ENCODE measurements at places on chromosomes 1 and 21.

DNA sequence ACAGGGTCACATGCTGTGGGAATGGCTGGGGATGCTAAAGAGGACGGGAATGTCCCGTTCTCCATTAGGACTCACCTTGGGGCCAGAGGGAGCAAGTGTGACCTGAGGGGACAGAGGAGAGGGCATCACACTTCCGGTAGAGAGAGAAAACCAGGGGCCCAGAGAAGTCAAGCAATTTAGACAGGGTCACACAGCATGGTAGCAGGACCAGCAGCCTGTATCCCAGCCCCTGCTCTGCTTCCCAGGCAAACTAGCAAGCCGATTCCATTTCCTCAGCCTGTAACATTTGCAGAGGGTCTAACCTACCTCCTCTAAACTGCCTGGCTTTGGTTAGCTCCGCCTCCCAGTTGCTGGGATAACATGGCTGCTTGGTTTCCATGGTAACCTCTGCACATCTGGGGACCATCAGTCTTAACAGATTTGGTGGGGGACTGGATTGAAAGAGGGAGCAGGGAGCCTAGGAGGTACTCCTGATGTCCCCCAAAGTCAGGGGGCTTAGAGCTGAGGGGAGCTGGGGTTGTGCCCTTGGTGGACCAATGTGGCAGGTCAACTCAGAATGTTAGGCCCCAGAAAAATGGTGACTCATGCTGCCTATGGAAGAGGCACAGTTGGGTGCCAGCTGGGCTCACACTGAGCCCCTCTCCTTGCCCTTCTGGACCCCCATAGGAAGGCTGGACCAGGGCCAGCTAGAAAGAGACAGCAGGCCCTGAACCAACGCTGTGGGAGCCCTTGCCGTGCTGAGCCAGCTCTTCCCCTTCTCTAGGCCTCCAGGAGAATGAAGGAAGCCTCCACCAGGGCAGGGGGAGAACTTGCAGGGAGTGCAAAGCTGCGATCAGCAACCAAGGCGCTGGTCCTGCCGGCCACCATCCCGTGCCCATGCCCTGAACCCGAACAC is 9.5 kb downstream of the COL16A1 start:
- no peak for DNase-seq

GRCh38 chr1:65668368-65668767 is 124.3 kb upstream of the PDE4B start:
- DNase-seq, result no peak

GRCh38 chr1:75134647-75135572 is 722 bp downstream of the LHX8 start:
- no peak for DNase-seq

GRCh38 chr1:53734650-53735211 is 4.2 kb downstream of the GLIS1 start:
- DNase-seq, result no peak

- no peak for DNase-seq
These were observed 411.3 kb upstream of the RUNX1 start for GRCh38 chr21:35460441-35460840.

DNA sequence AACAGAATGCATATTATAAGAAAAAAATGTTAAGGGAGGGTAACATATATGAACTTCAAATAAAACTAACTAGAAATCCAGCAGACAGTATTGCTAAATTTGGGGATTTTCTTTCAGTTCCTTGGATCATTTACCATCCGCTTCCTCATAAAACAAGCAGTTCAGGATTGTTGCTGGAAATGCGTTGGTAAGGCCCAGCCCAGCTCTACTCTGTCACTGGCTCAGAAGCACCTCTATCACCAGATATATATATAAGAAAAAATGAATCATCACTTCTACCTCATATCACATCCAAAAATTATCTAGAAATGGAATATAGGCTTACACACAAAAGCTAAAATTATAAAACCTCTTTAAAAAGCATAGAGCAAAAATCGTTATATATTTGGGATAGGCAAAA is 28.2 kb upstream of the COG2 start:
- no peak for DNase-seq

GRCh38 chr1:118982821-118983557 is 5.2 kb downstream of the TBX15 start:
- no peak for DNase-seq

DNA sequence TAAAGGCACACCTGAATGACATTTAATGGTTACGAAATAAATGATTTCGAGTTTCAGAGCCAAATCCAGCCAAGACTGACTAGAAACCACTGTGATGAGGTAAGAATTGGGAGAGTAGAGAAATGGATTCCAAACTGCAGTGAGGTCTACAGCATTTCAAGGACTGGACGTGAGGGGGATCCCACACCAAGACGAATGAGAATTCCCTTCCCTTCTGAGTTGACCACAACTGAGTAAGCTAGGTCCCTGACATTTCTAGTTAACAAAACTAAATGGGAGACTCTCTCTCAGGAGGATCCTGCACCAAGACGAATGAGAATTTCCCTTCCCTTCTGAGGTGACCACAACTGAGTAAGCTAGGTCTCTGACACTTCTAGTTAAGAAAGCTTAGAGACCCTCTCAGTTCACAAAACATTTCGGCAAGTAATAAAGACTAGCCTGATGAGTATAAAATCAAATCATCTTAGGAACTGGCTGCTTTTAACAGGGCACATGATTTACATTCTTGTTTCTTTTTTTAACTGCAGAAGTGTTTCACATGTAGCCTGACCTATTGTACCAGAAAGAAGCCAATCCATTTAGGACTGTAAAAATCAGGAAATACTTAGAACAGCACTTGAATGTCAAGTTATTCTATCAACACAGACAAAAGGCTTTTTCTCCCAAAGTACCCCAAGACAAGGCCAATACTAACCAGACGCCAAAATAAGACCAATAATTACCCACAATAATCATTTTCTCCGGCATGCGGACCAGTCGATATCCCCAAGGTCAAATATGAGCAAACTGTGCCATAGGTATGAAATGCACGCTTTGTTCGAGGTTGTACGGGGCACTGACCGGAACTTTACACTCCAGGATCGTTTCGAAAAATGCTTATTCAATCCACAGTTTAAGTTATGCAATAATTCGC is 1.4 kb upstream of the SPATA1 start:
- peak; percentile 17 for DNase-seq

DNA sequence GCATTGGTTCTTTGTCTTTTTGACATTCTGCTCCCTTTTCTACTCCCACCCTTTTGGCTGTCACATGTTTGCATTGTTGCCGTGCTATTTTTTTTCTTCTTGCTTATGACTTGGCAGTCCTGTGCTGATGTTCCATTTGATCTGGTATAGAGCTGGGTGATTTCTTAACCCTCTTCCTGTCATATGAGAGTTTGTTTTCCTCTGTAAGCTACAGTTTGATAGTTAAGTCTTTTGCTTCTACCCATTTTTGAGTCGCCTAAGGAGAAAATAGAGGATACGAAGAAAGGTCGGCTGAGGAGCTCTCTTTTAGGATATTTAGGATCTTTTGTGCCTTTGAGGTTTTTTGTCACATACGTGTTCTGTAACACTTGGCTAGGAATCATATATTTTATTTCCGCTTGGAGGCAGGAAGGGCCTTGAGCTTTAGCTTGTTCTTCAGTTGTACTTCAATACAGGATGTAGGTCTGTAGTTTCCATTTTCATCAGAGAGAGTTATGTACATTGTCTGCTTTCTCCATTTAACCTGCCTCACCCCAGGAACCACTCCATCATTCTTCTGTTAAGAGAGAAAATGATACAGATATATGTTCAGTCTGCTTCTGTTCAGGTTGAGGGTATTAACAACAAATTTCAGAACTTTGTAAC is 150.7 kb downstream of the BACH1 start:
- DNase-seq, result peak; percentile 16

GRCh38 chr1:30600258-30600657 is 123.1 kb downstream of the MATN1 start:
- DNase-seq, result no peak

- no peak for DNase-seq
These were observed 288.5 kb upstream of the KAZN start for GRCh38 chr1:14309984-14310383.

DNA sequence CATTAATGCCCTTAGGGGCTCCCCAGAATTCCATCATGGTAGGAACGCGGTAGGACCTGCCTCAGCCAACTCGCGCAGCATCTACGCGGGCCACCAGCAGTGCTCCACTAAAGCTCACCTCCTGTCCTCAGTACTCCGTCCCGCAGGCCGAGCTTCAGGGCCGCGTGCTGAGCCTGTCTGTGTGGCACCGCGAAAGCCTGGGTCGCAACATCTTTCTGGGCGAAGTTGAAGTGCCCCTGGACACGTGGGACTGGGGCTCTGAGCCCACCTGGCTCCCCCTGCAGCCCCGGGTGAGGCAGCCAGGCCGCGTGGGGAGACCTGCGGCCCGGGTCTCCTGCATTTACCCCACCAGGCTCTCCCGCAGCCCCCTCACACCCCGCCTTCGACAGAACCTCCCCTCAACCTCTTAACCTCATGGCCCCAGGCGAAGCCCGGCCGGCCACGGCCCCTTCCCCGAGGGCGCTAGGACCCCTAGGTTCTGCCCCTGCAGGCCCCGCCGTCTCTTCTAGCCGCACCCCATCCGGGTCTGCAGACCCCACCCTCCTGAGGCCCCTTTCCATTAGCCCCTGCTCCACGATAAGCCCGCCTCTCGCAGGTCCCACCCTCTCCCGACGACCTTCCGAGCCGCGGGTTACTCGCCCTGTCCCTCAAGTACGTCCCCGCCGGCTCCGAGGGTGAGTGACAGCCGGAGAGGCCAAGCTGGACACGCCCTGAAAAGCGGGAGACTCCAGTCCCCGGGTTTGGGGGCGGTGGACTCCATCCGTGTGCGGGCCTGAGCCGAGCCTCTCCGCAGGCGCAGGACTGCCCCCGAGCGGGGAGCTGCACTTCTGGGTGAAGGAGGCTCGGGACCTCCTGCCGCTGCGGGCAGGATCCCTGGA is 9.1 kb downstream of the SYTL1 start:
- DNase-seq, result no peak

DNA sequence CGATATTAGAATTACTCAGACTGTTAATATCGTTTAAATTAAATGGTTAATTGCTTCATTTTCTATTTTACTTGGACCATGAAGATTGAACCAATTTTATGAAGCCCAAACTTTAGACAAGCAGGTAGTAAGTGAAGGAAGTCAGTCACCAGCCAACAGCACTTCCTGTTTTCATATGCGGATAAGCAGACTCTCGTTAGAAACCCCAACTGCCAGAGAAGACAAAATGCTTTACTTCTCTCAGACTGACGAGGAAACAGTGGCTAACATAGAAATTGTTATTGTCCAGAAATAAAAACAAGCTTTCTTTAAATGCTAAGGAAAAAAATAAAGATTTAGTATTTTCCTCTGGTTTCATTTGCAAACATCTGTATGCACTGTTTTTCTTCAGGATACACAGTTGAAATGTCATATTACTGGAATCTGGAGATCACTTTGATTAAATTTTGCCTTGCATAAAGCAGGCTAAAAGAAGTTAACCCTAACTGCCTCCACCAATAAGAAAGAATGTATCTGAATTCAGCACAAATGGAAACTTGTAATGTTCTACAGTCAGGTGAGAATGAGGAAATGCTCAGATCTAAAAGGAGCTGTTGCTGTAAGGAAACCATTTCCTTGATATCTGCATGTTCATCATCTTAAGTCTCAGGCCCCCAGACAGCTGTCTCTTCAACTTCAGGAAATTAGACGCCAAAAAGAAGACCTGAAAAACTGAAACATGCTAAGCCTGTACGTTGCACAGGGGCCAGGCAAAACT is 129.8 kb upstream of the SAMSN1 start:
- peak; percentile 21 for DNase-seq

- DNase-seq, result no peak
These were observed 41.8 kb downstream of the CRYAA start for GRCh38 chr21:43210454-43211071.

DNA sequence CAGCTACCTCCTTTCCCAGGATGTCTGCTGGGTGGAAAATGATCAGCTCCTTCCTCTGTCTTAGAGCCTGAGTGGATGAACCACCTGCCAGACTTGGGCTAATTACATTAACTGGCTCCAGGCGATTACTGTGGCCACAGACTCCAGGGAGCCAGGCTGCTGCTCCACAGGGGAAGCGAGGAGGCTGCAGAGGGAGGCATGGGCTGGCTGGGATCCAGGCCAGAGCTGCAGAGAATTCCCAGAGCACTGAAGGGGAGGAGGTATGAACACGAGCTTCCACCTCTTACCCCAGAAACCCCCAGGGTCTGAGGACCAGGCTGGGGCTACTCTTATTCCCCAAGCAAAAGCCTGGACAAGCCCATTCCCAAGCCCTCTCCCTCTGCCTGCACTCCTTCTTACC is 136.0 kb upstream of the KLHDC7A start:
- no peak for DNase-seq

DNA sequence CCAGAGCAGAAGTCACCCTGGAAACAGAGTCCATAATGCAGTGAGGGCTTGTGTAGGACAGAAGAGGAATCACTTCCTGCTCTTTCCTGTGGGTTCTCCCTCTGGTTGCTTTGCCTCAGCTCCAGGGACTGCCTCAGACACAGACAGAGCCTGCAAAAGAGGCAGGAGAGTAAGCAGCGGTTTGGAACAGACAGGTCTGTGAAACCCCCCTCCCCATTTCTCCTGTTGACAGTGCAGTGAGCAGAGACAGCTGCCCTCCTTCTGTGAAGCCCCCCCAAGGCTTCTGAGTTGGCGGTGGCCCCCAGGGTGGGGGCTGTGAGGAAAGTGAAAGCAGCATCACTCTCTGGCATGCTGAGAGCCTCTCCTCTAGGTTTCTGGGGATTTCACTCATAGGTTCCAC is 53.0 kb downstream of the MAB21L3 start:
- DNase-seq, result no peak

DNA sequence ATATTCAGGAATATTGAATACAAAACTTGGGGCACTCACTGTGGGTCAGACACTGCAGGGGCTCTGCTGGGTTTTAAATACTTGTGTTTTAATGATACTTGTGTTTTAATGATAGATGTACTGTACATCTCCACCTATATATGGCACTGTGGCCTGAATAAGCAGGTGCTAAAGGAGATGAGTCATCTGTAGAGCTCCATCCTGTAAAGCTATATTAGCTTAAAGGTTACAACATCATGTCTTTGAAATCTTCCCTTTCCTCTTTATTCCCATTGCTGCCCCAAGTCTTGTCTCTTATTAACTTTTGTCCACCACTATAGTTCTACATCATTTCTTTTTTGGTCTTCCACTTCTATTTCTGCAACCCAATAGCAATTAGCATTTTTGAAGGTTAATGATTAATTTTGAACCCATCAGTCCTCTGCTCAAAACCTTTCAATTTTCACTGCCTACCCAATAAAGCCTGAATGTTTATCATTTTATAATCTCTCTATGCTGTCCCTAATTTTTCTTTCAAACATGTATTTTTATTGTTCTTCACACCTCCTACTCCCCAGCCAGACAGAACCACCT is 113.3 kb upstream of the PTGFR start:
- DNase-seq, result no peak

GRCh38 chr1:62589321-62589720 is 8.0 kb upstream of the ANGPTL3 start:
- DNase-seq, result no peak
